Activated CD4-positive, alpha-beta T cell treated with anti-CD3 and anti-CD28 coated beads, Interleukin-2, Interleukin-6, amounts not matched to agents 100 ng/mL and 50 ng/mL, durations not matched to agents 16 hours and 8 hours (primary cell): ENCODE measurements at places on chromosomes 5 and 9.

DNA sequence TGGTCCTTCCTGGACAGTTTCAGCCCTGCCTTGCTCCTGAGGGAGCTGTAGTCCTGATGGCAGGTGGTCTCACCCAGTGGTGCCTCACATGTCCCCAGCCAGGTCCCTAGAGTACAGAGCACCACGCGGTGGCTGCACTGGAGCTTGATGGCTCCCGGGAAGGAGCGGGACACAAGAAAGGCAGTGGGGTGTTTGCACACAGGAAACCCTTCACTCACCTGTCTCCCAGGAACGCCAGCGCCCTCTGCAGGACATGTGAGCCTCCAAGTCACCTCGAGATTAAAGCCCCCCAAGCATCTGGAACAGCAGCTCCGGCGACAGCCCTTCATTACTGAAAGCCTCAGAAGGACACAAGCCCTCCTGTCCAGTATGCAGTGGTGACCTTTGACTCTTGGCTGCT, 19.9 kb upstream of the TMEM250 start:
- peak; percentile 51 for DNase-seq

DNA sequence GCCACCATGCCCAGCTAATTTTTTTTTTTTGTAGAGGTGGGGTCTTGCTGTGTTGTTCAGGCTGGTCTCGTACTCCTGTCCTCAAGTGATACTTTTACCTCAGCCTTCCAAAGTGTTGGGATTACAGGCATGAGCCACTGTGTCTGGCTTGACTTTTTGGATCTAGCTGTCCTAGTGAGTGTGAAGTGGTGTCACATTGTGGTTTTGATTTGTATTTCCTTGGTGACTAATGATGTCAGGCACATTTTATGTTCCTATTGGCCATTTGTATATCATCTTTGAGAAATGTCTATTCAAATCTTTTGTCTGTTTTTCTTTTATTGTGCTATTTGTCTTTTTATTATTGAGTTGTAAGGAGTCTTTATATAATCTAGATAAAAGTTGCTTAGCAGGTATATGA, 53.5 kb upstream of the MCCC2 start:
- peak; percentile 59 for DNase-seq

DNA sequence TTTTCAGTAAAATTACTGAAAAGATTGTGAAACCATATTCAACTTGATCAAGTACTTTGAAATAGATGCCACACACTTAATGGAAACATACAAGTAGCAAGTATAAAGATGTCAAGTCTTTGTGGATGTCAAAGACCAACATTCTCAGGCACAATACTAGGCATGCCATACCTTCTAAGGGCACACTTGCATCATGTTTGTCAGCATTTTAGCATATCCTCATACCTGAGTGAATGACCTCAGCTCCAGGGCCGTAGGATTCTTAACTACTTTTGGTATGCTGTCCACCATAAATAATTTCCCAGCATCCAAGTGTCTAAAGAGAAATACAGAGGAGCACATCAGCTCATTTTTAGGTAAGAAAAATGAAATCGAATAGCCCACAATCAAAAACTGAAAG, 86.4 kb downstream of the FREM1 start:
- no peak for DNase-seq

DNA sequence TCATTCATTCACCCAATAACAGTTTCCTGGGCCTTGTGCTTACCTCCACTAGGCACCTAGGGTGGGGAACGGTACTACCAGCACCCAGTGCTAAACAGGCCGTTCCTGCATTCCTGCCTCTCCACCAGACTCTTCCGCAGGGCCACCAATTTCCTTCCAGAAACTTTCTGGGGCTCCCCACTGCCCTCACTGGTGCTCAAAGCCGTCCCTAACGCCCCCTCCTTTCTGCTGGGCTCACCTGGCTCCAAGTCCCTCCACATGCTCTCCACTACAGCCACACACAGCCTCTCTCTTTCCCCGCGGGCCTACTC, 1.4 kb downstream of the PHF19 start:
- no peak for DNase-seq

DNA sequence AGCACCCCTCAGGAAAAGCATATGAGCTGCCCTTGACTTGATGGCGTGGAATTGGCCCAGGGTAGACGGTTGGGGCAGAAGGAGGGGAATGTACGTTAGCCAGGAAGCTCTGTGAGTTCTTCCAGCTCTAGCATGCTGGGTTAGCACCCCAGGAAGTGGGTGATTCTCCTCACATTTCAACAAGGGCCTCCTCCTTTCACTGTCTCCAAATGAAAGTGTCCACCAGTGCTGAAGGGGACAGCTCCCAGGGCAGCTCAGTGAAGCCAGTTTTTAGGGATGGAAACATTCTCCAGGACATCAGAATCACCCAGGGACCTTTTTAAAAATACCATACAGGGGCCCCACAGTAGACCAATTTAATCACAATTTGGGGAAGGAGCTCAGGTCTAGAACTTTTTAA, 17.2 kb upstream of the AFAP1L1 start:
- DNase-seq, result no peak

- DNase-seq, result no peak
Observed at GRCh38 chr9:115192280-115192679, 74.3 kb upstream of the TNC start.

DNA sequence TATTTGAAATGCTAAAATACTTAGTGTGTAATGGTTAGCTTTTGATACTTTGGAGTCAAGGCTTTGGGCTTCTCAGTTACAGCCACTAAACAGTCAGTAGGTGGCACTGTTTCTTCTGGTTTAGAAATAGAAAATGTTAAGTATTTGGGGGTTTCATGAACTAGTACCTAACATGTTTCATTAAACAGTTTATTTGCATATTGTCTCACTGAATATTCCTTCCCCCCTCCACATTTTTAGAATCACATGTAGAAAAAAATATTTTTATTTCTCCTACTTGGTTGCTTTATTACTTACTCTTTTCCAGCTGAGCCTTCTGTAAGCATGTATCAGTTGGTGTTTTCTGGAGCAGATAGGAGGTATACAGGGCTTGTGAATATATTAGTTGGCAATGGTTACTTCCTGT, 48.0 kb downstream of the IPO11 start:
- peak; percentile 44 for DNase-seq

DNA sequence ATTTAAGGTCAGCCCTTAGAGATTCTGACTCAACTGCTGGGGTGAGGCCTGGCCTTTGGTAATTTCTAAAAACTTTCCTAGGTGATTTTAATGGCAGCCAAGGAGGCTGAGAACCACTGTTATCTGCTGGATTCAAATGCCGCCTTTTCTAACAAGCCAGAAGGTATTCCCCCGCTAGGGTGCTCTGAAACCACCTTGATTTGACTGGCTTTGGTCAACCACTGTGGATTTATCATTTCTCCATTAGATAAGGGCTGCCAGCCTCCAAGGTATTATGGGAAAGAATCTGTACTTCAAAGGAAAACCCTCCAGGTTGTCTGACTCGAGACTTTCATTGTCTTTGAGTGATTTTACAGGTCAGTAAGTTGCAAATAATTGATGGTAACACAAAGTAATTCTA, 4.3 kb downstream of the ANXA6 start:
- DNase-seq, result peak; percentile 59

GRCh38 chr5:56389261-56389660, 156.1 kb upstream of the ANKRD55 start:
- DNase-seq, result no peak
